Left hindlimb (tissue), 1 donor: ENCODE measurements at places on chromosomes 2 and 18.

DNA sequence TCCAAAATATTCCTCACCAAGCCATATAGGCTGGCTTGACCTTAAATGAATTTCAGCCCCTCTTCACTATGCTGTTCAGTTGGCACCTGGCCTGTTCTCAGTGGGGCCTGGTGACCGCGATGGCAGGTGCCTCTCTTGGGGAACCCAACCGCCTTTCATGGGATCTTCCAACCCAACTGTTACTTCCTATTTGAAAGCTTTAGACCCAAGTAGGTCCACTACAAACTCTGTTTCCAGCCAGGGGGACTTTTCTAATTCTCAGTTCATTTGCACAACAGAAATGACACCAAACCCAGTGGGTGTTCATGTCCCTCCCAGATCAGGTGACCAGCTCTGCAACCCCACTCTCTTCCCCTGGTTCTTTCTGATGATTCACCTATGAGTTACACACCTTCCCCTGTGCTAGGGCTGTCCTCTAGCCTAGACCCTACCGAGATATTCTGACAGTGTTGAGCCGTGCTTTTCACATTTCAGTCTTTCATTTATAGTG, 35.6 kb upstream of the NDUFV2 start:
- no peak for DNase-seq

- DNase-seq, result no peak
These were observed 121.5 kb downstream of the LPIN1 start for GRCh38 chr2:11867926-11868325.

DNA sequence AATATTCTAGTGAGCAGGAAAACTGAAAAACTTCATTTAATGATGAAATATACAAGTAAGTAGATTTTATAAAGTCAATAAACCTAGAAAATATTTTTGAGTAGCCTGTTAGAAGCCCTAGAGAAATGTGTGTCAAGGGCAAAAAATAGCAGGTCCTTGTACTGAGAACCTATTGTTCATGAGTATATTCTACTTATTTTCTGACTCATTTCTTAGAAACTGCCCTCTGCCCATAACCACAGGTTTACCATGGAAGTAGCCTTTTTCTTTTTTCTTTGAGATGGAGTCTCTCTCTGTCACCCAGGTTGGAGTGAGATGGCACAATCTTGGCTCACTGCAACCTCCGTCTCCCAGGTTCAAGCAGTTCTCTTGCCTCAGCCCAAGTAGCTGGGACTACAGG, 19.4 kb upstream of the SELENOI start:
- no peak for DNase-seq

- no peak for DNase-seq
These were observed 841.0 kb upstream of the CELF4 start for GRCh38 chr18:38406607-38407006.

DNA sequence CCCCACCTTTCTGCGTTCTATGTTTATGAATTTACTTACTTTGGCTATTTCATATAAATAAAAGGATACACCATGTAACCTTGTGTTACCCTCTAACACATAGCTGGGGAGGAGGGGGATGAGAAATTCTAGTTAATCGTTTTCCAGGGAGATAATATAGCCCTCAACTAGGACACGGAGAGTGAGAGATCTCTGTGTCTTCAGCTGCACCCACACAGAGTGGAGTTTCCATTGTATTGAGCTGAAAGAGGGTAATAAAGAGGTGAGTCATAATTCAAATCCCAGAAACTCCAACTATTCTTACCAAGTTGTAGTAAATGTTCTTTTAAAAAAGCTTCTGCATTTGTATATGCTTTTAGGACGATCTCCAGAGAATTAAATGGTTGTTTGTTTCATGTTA, 110.1 kb upstream of the SULT1C3 start:
- DNase-seq, result no peak

DNA sequence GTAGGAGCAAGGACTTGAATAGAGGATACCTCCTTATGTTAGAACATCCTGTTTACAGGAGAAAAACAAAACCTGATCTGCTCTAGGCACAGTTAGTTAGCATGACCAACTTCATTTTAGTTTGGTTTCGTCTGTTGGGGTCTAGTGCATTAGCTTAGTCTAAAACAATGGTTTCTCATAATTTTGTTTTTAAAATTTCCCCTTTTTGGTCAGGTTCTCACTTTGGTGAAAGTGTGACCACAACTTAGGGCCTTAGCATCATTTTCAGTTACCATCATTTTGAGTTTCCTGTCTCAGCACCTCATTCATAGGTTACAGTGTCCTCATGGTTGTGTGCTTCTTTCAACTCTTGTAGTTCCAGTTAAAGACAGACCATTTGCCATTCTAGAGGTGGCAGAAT, 1277.0 kb upstream of the SLC39A10 start:
- DNase-seq, result no peak

GRCh38 chr2:61149074-61149473, 12.9 kb upstream of the C2orf74 start:
- DNase-seq, result no peak
